ENCODE measurements at places on chromosomes 6 and 20.

DNA sequence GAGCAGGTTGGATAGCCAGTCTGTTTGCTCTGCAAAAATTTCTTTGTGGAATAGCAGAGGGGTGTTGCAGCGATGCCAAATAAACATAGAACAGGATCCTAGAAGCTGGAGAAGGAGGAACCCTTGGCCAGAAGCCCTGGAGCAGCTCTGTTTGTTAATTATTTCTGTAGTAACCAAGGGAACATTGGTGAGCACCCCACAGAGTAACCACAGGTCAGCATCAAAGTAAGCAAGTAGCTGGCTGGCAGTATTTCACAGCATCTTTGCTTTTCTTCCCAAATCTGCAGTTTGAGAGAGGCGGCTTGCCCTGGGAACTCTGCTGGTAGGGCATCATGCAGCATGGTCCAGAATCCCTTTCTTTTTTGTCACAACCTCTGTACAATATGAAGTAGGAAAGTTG lies 12.7 kb upstream of the APMAP start:
- DNase-seq, result no peak

DNA sequence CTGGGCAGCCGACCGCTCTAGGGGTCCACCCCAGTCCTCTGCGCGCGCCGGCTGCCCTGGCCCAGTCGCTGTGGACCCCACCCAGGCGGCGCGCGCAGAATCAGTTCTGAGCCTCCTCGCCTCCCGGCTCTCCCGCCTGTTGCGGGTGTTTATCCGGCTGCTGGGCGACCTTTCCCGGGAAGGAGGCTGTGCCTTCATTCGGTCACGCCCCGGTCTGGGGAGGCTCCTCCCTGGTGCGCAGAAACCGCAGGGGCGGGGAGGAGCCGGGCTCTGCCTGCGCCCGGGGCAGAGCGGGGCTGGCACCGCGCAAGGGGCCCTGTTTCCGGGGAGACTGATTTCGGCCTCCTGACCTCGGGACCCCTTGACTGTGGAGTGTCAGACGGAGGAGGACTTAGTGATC lies 80.8 kb upstream of the EYS start:
- DNase-seq, result no peak

- DNase-seq, result no peak
Observed at GRCh38 chr6:35054106-35054742, 86.9 kb downstream of the TCP11 start.

DNA sequence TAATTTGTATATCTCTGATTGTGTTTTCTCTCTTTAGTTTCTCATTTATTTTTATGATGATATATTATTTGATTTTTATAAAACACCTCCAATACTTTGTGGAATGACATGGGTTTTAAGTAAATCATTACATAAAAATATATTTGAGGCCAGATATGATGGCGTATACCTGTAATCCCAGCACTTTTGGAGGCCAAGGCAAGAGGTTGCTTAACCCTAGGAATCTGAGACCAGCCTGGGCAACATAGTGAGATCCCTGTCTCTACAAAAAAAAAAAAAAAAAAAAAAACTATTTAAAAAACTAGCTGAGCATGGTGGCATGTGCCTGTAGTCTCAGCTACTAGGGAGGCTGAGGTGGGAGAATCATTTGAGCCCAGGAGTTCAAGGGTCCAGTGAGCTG lies 87.3 kb downstream of the BMP6 start:
- no peak for DNase-seq

GRCh38 chr20:50417023-50417329 lies 93.2 kb upstream of the PTPN1 start:
- no peak for DNase-seq

DNA sequence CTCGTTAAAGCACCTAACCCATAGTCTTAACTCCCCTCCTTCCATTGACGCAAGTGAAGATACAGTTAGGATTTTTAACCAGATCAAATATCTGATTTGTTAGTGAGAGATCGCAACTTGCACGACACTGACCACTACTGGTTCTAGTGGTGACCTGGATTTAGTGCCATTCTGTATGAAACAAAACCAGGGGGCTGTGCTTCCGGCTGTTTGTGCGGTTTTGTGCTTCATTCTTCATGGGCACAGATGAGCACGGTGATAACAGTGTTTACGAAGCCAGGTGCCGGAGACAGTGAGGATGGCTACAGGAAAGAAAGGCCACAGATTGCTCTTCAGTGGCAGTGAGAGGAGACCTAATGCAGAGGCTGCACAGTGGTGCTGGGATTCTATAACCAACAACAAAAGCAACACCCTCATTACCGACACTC lies 75.5 kb downstream of the NOL4L start:
- DNase-seq, result peak; percentile 37

DNA sequence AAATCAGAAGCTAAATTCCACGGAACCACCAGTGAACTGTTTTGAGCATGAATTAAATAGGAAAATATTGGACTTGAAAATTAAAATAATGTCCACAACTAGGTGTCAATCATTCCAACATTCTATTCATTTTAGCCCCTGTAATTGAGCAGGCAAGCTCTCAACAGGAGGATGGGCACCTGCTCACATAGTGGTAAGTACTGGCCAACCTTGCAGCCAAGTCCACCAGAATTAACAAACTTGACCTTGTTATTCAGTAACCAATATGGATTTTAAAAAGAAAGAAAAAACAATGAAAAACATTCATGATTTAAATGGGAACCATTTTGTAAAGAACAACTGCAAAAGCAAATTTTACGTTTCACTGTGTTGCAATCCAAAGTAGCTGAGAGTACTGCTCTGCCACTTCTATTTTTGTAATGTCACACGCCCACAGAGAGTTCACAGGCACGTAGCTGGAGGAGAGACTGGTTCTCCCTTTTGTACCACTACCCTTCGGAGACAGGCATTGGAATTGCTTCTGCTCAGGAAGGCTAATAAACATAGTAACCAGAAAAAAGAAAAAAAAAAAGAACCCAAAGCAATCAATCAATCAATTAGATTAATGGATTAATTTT lies 75.2 kb upstream of the F13A1 start:
- DNase-seq, result no peak

DNA sequence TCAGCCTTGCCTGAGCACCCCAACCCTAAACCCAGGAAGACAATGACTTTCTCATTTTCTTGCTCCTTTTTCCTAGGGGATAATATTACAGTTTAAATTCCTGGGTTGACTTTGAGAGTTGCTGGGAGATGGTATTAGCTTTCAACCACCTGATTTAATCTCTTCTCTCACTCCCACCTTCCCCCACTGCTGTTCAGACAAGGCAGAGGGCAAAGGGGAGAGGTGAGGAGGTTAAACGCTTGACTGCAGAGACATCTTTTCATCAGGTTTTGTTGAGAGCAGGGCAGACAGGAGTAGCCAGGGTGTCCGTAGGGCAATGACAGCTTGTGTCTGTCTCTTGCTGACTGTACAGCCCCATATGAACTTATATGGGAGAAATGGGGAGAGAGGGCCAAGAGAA lies 811.2 kb downstream of the MAFB start:
- DNase-seq, result no peak

GRCh38 chr6:156395276-156395675 lies 381.9 kb upstream of the ARID1B start:
- no peak for DNase-seq

- no peak for DNase-seq
Observed at GRCh38 chr6:26205625-26206574, 118.7 kb downstream of the HFE start.

DNA sequence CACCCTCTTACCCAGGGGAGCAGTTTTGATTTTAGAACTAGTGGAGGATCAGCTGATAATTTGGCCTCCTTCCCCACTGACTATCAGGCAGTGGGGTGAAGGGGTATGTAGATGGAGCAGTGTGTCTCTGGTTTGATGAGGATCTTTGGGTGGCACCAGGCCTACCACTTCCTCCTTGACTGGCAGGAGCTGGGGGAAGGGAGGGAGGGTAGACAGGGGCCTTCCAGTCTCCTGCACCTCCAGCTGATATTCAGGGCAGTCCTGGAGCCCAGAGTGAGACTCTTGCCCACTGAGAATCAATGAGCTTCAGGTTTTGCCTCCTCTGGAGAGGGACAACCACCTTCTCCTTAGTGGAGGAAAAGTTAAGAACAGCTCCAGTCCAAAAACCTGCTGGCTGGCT lies 3.2 kb downstream of the DEF6 start:
- no peak for DNase-seq

GRCh38 chr6:35590622-35591066 lies 77.9 kb upstream of the TULP1 start:
- no peak for DNase-seq

- no peak for DNase-seq
Observed at GRCh38 chr20:38125157-38126056, 39.7 kb downstream of the TGM2 start.

DNA sequence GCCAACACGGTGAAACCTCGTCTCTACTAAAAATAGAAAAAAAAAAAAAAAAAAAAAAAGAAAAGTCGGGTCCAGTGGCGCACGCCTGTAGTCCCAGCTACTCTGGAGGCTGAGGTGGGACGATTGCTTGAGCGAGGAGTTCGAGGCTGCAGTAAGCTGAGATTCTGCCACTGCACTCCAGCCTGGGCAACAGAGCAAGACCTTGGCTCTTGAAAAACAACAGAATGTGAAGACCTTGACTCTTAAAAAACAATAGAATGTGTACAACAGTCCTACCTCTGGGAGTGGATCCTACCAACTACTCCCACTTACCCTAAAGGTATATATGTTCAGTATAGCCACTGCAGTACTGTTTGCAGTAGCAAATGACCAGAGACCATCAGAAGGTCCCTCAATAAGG lies 15.1 kb downstream of the KIF3B start:
- DNase-seq, result no peak

GRCh38 chr6:113103634-113104361 lies 753.3 kb upstream of the MARCKS start:
- DNase-seq, result no peak

All from stimulated activated CD4-positive, alpha-beta T cell treated with anti-CD3 and anti-CD28 coated beads, Interleukin-15, amount 100 ng/mL, for 1 hour (primary cell).